ENCODE measurements at places on chromosomes 2 and 18.

- DNase-seq: no peak
Measured at GRCh38 chr2:222594679-222595078, 61.2 kb downstream of the FARSB start.

DNA sequence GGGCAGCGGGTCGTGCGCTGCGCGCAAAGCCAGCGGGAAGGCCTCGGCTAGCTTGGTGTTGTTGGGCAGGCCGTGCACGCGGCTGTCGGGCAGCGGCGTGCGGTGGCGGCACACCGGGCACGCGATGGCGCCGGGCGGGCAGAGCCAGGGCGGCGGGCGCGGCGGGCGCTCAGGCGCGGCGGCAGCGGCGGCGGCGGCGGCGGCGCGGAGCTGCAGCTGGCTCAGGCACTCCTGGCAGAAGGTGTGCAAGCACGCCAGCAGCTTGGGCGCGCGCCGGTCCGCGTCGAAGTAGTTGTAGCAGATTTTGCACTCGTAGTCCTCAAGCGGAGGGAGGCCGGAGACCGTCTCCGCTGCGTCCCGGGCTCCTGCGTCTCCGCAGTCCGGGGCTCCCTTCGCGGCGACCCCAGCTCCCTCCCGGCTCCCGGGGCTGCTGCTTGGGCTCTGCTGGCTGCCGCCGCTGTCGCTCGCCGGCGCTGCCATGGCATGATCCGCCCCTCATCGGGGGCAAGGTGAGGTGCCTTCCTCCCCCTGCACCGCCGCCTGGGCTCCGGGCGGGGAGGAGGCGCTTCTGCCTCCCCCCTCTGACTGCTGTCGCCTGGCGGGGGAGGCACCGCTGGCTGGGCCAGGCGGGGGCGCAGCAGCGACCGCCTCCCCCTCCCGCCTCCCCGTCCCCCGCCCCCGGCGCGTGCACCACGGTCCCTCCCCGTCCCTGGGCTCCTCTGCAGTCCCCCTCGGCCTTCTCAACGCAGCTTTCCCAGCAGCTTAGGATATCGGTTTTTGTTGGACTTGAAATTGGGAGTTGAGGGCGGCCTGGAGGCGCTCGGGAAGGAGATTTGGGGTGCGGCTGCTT, 21.0 kb upstream of the PAX3 start:
- no peak for DNase-seq

DNA sequence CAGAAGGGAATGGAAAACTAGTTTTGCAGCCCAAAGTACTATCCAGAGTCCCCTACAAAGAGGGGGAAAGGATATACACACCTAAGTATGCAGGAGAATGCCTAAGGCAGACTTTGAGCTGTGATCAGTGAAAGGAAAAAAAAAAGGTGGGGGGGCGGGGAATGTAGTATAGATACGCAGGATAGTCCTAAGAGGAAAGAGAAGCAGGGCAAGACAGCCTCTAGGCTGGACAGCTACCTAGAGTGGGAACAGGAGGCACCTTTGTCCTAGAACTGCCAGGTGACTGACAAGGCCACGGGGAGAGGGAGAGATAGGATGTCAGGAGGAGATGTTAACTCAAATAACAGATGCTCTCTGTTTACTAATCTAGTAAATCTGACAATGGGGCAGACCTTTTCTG, 6.0 kb downstream of the REEP1 start:
- DNase-seq: no peak

DNA sequence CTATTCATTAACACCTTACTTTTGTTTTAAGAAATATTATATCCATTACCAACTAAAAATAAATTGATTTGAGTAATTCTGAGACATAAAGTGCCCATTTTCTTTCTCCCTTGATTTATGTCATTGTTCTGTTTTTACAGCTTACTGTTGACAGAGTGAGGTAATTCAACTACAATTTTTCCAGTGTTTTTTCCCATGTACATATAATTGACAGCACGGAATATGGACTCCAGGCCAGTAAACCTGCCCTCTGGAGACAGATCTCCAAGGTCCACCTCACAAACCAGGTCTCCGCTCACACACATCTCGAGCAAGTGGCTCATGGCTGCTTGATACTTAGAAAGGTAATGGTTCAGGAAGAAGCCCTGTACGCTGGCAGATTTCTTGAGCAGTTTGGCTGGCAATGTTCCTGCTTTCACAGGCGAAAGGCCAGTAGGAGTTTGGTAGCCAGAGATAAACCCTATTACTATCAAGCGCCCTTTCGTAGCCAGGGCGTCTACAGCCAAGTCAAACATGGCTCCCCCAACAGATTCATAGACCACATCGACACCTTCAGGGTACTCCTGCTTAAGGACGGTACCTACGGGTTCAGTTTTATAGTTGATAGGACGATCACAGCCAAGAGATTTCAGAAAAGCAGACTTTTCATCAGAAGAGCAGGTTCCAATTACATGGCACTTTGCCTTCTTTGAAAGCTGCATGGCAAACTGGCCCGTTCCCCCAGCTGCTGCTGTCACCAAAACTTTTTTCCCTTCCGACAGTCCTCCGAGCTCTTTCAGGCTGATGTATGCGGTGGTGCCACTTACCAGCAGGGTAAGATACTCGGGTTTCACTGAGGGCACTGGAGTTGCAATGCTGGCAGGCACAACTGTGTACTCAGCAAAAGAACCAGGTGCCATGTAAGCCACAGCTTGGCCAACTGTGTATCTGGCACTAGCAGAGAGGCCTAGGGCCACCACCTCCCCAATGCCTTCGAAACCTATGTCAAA, 7.4 kb downstream of the PTGR3 start:
- no peak for DNase-seq

DNA sequence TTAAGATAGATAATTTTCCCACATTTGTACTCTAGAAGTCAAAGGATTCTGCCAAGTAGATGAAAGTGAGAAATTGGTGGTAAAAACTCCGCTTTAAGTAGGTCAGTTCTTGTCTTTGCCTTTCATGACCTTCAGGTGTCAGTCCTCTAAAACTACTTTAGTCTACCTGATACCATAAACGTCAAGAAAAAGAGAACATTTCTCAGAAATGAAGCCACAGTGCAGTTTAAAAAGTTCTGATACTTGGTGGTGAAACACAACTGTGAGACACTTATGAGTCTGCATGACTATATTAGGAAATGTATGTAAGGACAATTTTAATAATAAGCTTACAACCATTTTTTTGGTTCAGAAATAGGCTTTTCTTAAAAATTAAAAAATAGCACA, 583.3 kb downstream of the SATB2 start:
- DNase-seq: no peak

DNA sequence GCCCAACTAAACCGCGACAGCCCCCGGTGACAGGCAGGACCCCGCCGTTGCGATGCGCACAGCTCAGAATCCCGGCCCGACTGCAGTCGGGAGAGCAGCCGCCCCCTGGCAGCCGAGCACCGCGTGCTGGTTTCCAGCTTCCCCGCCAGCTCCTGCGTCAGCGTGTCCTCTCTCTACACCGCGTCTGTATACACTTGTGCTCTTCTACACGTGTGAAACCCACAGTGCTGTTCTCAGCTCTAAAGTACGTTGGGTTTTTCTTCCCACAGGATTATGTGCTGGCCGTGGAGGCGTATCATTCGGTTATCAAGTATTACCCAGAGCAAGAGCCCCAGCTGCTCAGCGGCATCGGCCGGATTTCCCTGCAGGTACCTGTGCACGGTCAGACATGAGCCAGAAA, 54.0 kb downstream of the ADI1 start:
- DNase-seq: no peak

- DNase-seq: no peak
Measured at GRCh38 chr2:24482972-24483300, 8.1 kb upstream of the NCOA1 start.

DNA sequence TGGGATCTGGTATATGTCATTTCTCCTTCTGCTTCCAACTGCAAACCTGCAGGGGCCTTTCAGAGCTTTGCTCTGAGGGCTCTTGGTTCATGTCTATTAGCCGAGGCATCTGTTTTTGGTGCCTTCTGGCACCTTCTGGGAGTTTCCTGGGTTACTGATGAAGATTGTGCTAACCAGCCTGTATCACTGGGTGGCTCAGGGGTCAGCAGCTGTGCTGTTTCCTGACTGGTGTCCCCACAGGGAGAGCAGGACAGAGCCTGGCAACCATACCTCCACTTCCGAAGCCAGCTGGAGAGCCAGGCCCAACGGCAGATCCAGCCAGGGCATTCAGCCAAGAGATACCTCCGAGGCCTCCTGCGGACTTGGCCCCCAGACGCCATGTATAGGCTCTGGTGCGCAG, 17.5 kb downstream of the KIAA2012 start:
- no peak for DNase-seq

- DNase-seq: no peak
Measured at GRCh38 chr2:138244501-138244925, 257.1 kb upstream of the SPOPL start.

DNA sequence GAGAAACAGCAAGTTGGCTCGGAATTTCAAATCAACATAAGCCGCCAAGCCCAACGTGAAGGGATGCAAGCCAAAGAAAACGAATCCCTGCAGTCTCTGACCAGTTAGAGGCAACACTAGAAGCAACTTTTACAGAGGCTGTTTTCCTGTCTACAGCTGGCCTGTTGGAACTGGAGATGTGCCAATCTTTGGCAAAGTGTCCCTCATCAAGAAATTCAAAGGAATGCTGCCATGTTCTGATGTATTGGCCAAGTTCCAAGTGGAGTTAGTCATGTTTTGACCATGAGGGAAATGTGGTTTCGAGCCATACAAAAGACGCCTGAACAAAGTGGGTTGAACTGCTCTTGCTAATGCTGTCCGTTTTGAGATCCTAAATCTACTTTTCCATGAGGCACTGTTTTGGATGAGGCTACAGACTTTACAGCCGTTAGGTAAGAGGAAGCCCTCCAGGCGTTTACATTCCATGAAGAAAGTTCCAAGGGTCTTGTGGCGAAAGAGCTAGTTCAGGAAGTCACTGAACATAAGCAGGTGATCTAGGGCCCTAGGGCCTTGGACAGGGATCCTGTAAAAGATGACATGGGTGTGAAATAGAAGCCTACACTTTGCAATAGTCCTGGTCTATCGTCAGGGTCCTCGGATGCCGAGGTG, 140.7 kb upstream of the PXDN start:
- DNase-seq: no peak

DNA sequence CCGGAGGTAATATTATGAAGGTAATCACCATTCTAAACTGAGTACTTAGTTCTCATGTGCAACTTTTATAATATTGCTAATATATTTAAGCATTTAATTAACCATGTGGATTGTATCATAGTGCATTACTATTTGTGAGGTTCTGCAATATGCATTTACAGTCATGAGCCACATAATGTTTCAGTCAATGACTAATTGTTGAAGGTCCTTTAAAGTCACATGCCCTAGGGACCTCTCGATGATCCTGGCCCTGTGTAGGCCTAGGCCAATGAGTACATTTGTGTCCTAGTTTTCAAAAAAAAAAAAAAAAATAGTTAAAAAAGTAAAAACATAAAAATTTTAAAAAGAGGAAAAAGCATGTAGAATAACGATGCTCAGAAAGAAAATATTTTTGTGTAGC, 298.0 kb downstream of the DSEL start:
- DNase-seq: no peak

DNA sequence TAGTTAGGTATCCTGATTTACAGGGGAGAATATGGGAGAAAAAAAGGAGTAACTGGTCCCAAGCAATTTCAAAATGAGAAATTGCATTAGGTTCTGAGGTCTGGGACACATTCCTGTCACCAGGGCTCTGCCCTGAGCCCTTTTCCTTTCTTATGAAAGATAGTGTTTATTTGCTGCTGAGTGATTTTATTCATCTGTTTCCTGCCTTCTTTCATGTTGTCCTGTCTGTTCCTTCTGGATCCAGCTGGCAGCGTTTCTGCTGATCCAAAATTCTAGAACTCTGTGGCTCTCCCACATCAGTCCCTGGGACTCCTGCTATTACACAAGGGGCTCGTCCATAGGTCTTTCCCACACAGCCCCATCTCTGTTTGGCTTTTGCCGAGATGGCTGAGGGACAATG, 519.1 kb upstream of the SALL3 start:
- no peak for DNase-seq

GRCh38 chr18:4801151-4801550, 346.0 kb upstream of the DLGAP1 start:
- no peak for DNase-seq

DNA sequence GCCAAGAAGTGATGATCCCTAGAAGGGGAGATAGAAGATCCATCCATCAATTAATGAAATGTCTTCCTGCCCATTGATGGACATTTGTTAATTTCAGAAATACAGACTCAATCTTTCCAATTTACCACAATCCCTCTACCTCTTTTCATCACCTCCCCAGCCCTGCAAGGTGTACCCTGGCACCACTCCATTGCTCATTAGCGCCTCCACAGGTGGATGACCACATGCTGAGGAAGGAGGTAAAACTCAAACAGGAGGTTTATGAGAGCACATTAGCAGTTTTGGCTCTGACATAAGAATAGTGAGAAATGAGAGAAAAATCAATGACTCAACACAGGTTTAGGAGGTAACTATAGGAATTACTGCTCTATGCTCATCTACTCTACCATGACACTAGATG, 208.0 kb downstream of the C1D start:
- no peak for DNase-seq

GRCh38 chr2:97750017-97750416, 36.6 kb downstream of the ZAP70 start:
- DNase-seq: no peak

- DNase-seq: no peak
Measured at GRCh38 chr2:218970894-218971293, 11.4 kb downstream of the CDK5R2 start.

DNA sequence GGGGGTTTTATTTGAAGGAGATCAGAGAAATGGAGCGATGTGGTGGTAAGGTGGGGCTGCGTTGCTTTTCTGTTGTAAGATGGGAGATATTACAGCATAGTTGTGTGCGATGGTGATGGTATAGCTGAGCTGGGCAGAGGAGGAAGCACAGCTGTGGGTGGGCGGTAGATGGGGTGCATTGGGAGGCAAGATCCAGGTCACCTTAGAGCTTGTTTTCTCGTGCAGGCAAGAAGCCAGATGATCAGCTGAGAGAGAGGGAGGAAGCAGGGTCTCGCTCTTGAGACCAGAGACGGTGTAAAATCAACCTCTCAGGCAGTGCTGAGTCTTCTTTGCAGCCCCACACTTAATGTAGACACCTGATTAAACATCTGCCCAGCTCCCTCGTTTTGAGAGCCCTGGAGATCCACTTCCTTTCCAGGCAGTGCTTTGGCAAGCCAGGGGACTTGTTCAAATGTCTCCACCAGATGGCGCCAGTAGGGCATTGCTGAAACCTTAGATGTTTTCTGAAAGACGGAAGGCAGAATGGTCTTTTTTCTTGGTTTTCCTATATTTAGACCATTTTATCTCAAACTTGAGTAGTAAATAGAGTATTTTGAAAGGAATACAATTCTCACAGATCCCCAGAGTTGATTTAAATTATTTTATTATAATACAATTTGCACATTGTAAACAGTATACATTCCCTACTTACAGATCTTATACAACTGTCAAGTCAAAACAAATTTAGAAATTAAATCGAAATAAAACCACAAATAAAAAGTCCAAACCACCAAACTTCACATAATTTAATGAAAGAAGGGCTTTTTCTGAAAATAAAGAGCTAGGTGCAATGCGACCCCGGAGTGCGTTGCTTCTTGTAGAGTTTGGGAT, 21.1 kb upstream of the LYPD6B start:
- DNase-seq: no peak

- no peak for DNase-seq
Measured at GRCh38 chr18:74438091-74438490, 19.0 kb downstream of the DIPK1C start.

GRCh38 chr2:179234658-179235240, 29.9 kb downstream of the SESTD1 start:
- no peak for DNase-seq

GRCh38 chr2:193349642-193350041, 1154.9 kb upstream of the TMEFF2 start:
- DNase-seq: no peak

Data from esophagus squamous epithelium (tissue), 5 donors.